ENCODE measurements at places on chromosomes 12 and 14.

- no peak for DNase-seq
Measured at GRCh38 chr14:86532219-86532618, 1002.3 kb downstream of the FLRT2 start.

DNA sequence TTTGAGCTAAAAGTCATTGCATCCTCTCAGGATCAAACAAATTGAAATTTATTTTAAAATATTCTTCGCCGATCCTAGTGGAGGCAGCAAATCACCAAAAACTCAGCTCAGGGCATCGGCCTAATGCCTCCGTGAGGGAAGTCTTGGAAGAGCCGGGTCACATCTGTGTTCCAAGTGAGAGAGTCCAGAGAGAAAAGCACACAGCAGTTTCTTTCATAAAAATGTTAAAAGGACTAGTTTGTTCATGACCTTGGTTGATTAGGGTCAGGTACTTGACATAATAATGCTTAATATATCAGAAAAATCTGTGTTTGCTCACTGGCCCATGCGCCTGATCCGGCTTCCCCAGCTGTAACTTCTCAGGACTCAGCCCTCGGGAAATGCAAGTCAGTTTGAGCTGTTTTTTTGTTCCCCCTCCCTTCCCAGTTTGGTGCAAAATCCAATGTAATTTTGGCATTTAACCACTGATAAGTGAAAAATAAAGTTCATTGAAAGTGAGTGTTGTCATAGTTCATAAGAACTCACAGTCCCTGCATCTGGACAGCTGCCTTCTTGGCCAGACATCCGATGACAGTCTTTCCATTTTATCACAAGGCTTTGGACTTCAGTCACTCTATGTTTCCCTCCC is 161.7 kb downstream of the CAND1 start:
- DNase-seq = no peak

- no peak for DNase-seq
Measured at GRCh38 chr12:63038713-63039100, 103.8 kb upstream of the PPM1H start.

- no peak for DNase-seq
Measured at GRCh38 chr12:128829861-128830504, 6.2 kb upstream of the SLC15A4 start.

DNA sequence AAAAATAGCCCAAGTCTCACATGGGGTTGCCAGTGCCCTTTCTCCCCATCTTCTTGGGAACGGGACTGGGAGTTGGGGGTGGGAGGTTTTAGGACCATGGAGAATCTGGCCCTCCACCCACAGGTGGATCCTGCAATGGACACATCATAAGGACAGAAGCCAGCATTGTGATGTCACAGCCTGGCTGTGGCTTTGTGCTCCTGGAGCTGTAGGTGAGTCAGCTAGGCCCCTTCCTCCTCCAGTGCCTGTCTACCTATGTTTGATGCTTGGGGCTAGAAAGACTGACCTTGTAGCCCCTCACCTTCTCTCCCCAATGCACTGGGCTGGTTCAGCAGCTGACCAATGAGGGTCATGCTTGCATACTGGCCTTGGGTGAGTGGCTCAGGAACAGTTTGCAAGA is at the start of gene CCDC197:
CCDC197 (plus strand) TSS at position 220 of the 400 bp plus-strand sequence. CDS start 831 bp downstream, outside the sequence.
- DNase-seq = no peak

- DNase-seq = no peak
Measured at GRCh38 chr14:50972734-50973133, 28.5 kb upstream of the PYGL start.

GRCh38 chr14:92922155-92922735 is 705 bp upstream of the CHGA start:
- no peak for DNase-seq

GRCh38 chr12:3304436-3305165 is 186.4 kb upstream of the PRMT8 start:
- DNase-seq = no peak

GRCh38 chr14:68160779-68161546 is 341.4 kb downstream of the RAD51B start:
- no peak for DNase-seq

All from activated CD4-positive, CD25-positive, alpha-beta regulatory T cell treated with anti-CD3 and anti-CD28 coated beads, Interleukin-2, amount 50 U/mL, for 72 hours (primary cell).